ENCODE measurements at places on chromosomes 7 and 10.

DNA sequence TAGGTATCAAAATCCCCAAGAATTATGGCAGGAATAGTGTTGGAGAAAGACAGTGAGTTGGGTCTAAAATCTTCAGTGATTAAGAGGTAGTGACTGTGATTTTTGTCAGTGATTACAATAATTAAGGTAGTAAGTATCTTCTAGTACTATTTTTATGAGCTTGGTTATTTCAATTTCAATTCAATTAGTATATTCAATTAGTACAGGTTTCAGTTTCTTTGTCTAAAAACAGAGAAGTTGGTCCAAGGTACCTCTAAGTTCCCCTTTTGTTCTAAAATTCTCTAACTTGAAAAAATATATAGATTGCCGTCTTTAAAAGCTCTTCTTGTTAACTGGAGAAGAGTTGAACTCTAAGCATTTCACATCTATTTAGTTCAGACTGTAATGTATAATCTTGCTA, 82.9 kb downstream of the OTUD1 start:
- no peak for DNase-seq

- no peak for DNase-seq
Observed at GRCh38 chr10:27490807-27491206, 13.3 kb upstream of the RAB18 start.

DNA sequence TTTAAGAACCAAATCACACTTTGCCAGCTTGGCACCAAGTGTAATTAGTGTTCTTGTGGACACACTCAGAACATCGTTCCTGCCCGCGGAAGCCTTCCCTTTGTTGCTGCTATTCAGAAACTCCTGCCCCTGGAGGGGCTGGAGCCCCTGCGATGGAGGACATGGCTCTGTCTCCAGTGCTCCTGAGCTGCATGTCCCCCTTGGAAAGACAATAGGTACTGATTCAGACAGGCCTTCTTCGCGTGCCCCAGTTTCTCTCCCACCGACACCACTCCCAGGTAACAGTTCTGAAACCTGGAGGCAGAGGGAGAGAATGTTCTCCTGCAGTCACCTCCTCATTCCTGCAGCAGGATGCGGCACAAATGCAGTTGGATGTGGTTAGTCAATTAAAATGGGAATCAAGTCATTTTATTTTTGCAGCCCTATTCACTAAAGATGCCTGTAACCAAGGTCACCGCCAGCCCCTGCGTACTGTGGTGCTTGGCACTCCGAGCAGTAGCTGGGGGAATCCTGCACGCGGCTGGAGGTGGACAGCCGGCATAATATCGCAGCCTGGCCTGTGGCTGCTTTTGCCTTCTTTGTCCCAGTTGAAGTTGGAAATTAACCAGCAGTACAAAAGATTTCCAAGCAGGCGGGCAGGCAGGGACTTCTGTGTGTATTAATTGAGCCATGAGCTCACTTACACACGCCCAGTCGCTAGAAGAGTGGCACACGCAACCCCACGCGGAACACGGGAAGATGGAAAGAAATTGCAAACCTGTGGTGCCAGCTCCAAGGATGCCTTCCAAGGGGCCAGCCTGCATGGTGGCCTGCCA, 205.7 kb downstream of the EBF3 start:
- no peak for DNase-seq

DNA sequence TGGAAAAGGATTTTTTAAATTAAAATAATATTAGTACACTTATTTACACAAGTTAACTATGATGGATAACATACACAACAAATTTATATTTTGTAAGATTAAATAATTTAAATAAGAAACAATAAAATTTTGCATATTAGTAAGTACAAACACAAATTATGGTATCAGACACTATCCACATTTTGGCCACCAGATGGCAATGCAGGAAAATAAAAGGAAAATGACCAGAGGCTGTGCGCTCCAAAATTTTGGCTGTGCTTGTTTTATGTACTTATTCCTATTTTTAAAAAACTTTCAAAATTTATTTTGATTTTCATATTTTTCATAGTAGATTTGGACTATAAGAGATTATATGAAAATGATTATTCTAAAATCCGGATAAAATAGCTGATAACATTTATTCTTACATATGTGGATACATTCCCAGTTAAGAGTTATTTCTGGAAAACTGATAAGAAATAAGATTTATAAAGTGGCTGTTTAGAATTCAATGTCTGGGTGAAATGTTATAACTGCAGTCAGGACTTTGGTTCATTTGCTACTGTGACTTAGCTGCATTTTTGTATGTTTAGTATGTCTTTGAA, 274.7 kb upstream of the HGF start:
- peak; percentile 44 for DNase-seq

GRCh38 chr10:69402386-69402785, 14.3 kb downstream of the TACR2 start:
- DNase-seq, result no peak

GRCh38 chr10:122421742-122422141, 32.7 kb upstream of the ARMS2 start:
- DNase-seq, result no peak

DNA sequence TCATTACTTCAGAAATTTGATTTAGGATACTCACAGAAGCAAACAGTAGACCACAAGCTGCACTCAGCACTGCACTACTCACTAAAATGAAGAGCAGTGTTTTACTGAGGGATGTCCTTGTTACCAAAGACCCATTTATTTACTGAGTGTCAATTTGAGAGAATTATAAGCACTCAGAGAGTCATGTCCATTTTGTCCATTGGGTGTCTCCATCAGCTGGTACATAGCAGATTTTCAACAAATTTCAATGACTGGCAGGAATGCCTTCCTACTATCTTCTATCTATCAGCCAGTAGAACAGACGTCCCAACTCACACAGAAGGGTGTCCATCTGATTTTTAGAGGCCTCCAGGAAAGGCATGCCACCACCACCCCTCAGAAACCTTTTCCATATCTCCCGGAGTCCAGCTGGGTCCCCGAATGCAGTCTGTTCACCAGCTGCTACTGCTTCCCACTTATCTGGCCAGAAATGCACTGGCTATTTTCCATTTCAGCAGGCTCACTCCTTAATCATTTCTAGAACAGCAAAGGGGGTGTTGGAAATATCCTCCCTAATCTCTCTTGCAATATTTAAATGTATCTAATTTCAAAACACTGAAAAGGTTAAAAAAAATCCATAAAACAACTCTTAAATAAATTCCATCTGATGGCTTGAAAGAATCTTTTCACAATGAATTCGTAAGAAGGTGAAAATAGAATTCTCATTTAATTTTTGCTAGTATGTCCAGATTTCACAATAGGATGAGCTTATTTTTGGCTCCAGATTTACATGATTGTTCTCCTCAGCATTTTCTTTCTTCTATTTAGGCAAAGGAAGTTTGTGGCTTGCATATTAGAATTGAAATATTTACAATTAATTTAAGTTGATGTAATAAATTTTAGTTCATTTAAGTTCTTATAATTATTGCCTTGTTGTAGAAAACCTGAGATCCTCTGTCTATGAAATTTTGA, 1164.0 kb upstream of the CELF2 start:
- DNase-seq, result peak; percentile 1

DNA sequence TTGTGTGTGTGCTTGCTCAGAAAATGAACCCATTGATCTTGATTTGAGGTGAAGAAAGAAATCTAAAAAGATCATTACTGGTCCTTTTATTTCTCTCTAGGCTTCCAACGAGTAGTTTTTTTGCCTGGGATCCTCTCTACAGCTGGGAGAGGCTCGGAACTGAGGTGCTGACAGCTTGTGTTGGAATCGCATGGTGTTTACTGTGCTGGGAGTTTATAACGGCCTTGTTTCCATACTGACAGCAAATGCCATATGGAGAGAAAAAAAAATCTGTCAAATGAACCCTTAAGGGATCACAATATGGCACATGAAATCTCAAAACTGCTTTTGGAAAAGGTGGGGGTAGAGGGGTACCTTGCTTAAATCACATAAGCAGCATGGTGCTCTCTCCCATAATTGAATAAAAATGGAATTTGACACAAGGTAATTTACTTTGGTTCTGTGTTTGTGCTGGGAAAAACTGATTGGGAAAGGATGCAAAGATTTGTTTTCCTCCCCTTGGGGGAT, 165.0 kb downstream of the RGS10 start:
- no peak for DNase-seq

DNA sequence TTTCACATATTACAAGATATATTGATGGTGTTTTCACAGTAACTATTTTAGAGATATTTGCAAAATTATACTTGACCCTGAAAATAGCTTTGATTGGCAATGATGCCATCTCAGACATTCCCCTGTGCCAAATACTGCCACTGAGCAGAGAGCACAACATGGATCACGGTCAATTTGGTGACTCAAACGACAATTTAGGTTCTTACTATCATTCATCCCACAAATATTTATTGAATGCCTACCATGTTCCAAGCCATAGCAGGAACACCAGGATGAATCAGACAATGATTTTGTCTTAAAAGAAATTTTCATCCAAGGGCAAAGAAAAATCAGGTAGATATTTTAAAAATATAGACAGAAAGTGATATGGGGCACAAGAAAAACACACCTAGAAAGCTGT, 153.2 kb upstream of the ADO start:
- no peak for DNase-seq

DNA sequence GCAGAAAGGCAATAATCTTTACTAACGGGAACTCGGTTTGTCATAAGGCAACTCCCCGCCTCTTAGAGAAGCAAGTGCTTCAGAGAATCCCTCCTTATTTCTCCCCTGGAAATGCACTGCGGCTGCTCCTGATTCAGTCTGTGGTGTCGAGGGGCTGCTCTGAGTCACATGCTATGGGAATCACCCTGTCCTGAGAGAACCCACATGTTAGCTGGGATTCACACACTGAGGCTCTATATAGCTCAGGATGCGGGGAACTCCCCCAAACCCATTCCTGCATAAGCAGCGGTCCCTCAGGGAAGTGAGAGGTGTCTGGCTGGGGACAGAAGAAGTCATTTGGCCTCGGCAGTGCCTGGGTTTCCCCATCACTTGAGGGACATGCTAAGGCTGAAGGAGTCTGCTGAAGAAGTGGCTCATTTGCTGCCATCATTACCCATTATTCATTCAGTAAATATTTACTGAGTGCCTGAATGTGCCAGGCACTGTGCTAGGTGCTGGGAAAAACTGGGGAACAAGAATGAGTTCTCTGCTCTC, 87.5 kb downstream of the ATXN7L1 start:
- DNase-seq, result no peak

- no peak for DNase-seq
Observed at GRCh38 chr7:16921644-16922257, 40.0 kb upstream of the AGR3 start.

DNA sequence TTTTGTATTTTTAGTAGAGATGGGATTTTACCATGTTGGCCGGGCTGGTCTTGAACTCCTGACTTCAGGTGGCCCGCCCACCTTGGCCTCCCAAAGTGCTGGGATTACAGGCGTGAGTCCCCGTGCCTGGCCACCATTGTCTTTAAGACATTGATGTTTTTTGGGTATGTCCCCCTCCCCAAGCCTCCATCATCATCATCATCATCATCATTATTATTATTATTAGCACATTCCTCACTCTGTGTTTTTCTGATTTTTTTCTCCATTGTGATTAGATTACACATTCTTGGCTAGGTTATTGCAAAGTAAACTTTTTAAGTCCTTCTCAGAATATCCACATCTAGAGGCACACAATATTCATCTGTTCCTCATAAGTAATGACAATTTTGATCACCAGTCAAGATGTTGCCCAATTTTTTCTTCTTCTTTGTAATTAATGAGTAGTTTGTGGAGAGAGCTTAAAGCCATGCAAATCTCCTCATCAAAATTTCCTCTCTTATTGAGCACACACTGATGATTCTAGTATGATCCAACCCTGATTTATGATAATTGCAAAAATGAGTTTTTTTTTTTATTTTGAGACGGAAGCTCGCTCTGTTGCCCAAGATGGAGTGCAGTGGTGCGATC, 47.5 kb downstream of the EPC1 start:
- no peak for DNase-seq

DNA sequence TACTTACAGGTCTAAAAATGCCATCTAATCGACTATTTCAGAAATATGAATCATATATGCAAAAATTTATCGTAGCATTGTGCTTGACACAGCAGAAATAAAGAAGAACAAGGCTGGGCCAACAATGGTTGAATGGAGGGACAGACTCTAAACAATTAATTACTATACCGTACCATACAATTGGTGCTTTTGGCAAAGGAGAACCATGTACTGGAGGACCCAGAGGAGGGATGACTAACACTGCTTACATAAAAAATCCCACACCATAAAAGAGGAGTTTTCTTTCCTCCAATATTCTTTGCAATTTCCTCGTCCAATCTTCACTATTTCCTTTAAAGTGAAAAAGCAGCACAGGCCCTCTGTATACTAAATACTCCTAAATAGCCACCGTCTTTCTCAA, 94.1 kb downstream of the SGMS1 start:
- DNase-seq, result no peak

DNA sequence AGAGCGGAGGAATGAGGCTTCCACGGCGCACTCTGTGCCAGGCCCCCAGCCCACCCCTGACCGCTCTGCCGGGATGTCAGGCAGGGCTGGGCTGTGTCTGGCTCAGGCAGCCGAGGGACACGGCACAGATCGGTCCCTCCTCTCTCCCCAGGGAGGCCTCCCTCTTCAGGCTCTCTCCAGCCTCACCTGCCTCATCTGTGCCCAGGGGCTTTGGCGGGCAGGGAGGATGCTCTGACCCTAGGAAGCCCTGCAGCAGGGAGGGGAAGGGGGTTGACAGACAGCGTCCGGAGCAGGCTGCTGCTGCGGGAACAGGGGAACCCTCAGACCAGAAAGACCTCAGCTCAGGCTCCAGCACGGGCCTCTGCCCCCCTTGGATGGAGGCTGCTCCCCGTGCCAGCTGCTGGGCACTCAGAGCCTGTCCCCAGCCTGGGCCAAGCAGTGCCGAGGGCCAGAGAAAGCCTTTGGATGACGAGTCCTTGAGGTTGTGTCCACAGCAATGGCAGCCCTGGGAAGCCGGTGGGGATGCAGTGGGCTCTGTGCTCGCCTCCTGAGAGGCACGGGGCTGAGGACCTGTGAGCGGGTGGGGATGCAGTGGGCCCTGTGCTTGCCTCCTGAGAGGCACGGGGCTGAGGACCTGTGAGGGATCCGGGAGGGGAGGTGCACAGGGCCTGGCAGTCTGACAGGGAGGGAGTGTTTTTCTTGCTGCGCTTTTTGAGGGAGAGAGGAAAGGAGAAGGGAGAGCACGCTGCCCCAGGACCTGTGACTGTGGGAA, 66.9 kb downstream of the FOXL3 start:
- DNase-seq, result no peak

DNA sequence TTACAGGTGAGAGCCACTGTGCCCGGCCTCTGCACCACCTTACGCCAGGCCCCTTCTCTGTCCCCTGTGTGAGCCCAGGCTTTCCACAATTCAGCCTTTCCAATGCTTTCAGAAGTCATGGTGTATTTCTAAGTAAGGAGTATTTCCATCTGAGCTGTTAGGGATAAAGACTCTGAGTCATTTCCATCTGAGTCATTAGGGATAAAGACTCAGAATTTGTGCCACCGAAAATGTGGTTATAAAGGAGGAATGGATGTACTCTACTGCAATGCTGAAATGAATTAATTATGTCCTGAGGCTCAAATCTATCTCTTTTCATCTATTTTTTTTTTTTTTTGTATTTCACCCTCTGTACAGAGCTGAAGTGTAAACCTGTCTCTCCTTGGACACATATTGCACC, 84.0 kb downstream of the GATA3 start:
- DNase-seq, result no peak

GRCh38 chr10:78639629-78640028, 429.1 kb upstream of the ZMIZ1 start:
- no peak for DNase-seq

- no peak for DNase-seq
Observed at GRCh38 chr7:15225981-15226380, 323.4 kb upstream of the DGKB start.

GRCh38 chr10:101858723-101859500, 15.3 kb upstream of the KCNIP2 start:
- DNase-seq, result no peak

All from fibroblast of the conjunctiva (primary cell).